ENCODE measurements at places on chromosomes 5 and 9.

GRCh38 chr5:108003178-108003577, 332.4 kb upstream of the EFNA5 start:
- no peak for DNase-seq

DNA sequence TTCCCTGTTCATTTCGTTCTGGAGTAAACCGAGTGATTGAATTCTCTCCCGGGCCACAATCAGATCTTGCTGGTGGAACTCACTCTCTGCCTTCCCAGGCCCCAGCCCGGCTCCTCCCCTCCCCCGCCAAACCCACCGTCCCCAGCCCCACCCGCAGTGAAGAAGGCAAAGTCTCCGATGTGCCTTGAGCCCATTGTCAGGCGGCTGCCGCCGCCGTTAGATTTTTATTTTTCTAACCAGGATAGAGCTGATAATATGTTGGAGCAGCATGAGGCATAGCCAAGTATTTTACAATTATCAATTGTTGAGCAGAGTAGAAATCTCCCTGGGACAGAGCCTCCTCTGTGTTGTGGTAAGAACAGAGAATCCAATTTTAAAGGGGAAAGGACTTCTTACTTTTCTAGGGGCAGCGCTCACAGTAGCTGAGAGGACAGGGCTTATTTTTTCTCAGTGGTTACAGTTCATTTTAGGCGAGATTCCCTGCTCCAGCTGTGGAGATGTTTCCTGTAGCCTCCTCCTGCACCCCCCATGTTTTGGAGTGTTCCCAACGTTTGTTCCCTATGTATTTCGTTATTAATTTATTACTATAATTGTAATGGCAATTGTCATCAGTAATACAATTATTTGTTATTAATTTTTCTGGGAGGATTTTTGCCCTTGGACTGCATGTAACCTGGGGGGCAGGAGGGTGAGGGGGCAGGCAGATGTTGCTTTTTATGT, 1.3 kb downstream of the PSAT1 start:
- DNase-seq = peak; percentile 20

- DNase-seq = no peak
Observed at GRCh38 chr5:113278976-113279375, 155.8 kb downstream of the TSSK1B start.

DNA sequence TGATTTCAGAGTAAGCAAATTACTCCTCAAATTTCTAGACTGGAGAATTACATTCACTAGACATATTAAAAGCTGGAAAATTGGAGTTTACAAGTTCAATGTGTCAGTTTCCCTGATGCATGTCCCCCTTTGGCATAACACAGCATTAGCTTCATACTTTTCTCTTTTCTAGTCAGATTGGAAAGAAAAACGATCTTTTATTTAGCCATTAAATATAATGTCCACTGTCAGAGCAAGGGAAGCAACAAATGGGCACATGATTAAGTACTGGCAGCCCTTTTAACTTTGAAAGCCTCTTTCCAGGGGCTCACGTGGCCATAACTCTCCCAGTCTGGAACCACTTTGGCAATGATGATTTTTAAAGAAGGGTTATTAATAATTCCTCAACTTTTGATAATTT, 203.3 kb downstream of the KCNN2 start:
- DNase-seq = no peak

GRCh38 chr9:7592321-7593316, 207.0 kb downstream of the DMAC1 start:
- no peak for DNase-seq

GRCh38 chr9:85142968-85143367, 473.4 kb downstream of the NTRK2 start:
- DNase-seq = no peak

DNA sequence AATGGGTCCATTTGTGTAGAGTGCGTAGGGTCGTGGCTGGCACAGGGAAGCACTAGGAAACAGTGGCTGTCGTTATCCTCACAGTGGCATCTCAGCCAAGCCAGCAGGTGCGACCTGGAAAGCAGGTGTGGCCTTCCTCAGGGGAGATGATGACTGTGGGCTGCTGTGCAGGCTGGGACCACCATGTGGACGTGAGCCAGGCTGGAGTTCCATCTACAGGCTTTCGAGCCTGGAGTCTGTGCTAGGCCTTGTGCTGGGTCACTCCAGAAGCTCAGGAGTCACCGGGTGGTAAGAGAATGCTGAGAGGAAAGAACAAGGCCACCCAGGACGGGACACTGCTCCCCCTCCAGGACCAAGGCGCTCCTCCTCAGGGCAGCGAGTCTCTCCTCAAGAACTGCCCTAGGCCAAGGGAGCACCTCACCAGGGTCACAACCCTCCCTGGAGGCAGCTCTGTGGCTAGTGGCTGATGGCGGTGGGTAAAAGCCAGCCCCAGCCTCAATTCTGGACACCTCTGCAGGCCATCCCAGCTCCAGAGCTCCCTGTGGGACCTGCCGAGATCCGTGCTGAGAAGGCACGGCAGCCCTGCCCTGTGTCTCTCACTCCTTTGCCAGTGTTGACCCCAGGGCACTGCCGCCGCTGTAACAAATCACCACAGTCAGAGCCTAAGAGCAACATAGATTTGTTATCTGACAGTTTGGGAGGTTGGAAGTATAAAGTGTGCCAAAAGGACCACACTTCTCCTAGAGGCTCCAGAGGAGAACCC, 36.0 kb downstream of the WHRN start:
- DNase-seq = no peak

DNA sequence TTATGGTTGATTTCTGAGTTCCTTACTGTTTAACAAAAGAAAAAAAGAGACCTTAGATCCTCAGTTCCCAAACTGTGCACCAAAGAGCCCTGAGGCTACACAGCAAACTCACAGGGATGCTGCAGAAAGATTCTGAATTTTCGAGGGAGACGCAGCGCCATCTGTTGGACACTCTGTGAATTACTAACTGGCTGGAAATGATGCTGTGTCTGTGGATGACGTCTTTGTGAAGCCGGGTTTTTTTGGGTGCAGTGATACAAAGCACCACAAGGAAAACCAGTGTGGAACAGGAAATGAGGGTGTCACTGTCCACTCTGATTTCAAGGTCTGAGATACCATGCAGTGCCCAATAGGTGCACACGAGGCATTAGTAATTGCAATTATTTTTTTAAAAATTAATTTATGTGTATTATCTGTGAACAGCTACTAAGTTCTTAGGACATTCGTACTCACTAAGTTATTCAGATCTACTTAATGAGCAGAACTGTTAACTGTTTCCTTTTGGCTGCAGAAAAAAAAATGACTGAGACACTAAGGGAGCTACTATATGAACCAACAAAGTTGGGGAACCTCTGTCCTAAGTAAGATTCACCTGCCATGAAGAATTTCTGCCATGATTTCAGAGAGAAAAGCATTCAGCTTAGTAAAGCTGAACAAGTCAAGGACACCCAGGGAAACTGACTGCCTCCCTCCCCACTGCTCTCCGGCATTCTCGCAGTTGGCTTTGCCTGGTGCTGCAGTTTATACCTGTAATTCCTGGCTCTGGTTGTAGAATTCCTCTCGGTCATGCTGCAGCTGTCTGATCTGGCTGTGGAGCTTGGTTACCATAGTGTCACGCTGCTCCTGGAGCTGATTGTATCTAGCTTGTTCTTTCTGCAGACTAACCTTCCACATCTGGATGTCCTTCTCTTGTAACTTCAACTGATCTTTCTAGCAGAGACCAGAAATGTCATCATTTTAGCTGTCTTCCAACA, 23.4 kb downstream of the SPACA9 start:
- DNase-seq = peak; percentile 73

GRCh38 chr5:159440235-159440634, 109.9 kb upstream of the IL12B start:
- DNase-seq = no peak

DNA sequence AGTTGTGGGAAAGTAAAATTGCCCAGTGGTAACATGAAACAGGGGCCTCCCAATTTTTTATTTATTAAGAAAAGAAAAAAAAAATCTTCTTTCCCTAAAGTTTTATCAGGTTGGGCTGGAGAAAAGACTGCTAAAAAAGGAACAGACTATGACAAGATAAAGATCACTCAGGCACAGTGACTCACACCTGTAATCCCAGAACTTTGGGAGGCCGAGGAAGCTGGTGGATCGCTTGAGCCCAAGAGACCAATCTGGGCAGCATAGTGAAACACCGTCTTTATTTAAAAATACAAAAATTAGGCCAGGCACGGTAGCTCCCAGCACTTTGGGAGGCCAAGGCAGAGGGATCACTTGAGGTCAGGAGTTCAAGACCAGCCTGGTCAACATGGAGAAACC, 312.5 kb downstream of the CETN3 start:
- DNase-seq = no peak

GRCh38 chr5:159765760-159766517, 150.3 kb upstream of the ADRA1B start:
- no peak for DNase-seq

DNA sequence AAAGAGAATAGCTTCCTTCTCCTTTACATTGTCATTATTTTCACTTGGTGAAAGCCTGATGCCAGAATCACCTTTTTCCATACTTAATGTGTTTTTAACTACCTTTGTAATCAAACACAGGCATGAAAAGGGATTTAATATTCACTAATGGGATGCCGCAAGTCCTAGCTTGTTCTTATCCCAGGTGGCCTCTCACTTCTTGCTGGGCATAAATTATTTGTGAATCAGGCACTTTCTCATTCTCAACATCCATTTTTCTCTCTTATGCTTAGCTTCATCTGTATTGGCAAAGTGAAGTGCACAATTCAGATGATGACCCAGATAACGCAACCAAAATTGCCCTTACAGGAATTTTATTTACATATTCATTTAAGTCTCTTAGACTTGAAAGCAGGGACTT, 10.9 kb downstream of the ACTL7B start:
- no peak for DNase-seq

- no peak for DNase-seq
Observed at GRCh38 chr9:114388764-114389375, 1.1 kb upstream of the AKNA start.

- no peak for DNase-seq
Observed at GRCh38 chr9:93965830-93966577, 10.8 kb upstream of the BARX1 start.

DNA sequence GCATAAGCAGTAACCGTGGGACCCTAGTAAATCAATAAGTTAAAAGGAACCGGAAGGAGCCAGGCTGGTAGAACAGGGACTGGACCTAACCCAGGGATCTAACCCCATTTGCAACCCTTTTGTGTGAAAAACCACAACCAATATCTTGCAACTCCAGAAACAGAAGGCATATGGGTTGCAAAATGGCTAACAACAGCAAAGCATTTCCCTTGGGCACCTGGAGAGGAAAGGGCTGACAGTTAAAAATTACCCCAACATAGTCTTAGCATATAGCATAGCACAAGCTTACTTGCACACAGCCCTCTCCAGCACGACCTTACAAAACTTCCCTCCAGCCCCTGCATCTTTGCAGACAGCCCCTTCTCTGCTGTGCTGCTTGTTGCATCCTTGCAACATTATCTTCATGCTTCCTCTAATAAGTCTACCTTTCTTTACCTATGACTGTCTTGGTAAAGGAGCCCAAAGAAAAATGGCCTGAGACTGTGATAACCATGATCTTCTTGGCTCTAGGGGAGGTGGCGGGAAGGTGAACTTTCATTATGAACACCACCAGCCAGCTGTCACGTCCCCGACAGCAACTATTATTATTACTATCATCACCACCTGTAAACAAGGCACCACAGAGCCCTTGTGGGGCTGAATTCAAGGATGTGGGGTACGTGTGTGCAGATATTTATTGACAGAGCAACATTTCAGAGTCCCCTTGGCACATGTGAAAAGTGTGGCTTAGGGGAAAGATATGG, 49.8 kb downstream of the PRRC1 start:
- no peak for DNase-seq

- no peak for DNase-seq
Observed at GRCh38 chr5:129591508-129592160, 131.5 kb downstream of the ADAMTS19 start.

DNA sequence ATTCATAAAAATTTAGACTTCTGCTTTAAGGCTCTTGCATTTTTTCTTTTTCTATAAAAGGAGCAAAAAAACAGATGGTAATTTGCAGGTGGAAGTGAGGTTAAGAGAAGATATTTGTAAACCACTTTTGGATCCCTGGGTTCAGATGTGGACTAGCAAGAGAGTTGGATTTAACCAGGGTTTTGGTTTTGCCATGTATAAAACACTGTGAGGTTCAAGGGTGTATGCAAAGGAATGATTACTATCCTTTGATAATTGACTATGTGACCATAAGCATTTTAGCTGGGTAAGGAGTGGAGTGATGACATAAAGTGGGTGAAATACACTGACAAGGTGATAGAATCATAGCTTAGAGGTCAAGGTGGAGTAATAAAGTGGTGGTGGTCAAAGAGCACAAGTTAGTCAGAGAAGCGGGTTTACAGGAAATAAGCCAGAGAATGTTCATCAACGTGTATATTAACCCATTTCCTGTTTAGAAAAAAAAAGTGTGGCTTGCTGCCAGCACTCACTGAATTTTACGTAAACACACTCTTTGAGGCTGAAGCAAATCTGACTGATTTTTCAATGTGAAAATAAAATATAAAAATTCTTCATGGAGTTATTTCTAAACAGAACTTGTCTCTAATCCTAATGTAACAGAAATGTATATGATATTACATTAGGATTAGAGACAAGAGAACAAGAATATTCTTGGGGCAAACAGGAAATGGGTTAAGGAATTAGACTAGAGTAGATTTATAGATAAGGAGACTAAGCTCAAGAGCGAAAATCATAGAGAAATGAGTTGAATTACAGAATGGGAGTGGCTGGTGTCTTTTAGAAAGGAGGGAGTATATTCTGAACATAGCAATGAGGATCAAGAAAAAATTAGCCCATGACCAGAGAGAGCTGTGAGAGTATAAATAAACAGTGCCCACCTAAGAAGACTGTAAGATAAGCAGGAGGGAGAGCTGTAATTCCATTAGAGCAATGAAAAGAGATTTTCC, 74.5 kb downstream of the CDKN2A start:
- DNase-seq = no peak

- no peak for DNase-seq
Observed at GRCh38 chr5:141805874-141806595, 72.2 kb downstream of the PCDH1 start.

GRCh38 chr9:76528056-76528455, 69.1 kb downstream of the GCNT1 start:
- no peak for DNase-seq

DNA sequence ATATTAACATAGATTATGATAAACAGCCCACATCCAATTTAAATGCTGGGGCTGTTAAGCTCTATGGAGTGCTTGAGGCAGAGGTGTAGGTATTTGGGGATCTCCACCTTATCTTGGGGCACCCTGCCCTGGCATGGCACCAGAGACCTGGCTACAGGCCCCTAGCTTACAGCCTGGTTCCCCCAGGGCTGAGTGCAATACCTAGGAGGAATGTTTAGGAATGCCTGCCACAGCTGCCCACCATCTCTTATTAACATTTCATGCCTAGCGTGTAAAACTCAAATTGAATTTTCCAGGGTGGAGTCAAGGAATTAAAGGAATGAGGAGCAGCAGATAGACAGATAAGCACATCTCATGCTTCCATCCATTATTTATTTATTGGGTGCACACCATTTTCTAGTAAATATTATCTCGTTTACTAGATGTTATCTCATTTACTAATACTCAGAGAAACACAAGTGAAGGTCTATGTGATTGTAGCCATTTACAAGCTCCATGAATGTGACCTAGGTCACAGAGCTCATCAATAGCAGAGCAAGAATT, 55.6 kb upstream of the TNFSF8 start:
- DNase-seq = no peak

- no peak for DNase-seq
Observed at GRCh38 chr5:153551537-153552079, 61.1 kb downstream of the GRIA1 start.

Measured in activated CD8-positive, alpha-beta memory T cell treated with anti-CD3 and anti-CD28 coated beads, Interleukin-2, amount 50 U/mL, for 4 hours (primary cell).